Activated T-cell treated with anti-CD3 and anti-CD28 coated beads, Interleukin-2, amount 50 U/mL, for 72 hours (primary cell): ENCODE measurements at places on chromosomes 7 and 10. TPM values are rescaled to one million over a fixed set of nuclear protein-coding genes. Genes with fewer than 3 reads are reported as not detected.

- H3K4me3 ChIP-seq = no peak overlapping the region
- no peaks in the 10 kb centered on the region for H3K36me3 ChIP-seq
- H3K27ac ChIP-seq = no peak overlapping the region
- H3K27me3 ChIP-seq = no peaks in the 10 kb centered on the region
- DNase-seq = no peak
Measured at GRCh38 chr7:113521468-113521867, 397.3 kb downstream of the PPP1R3A start.

STEAP2 gene
- total RNA-seq = not detected

- H3K4me3 ChIP-seq = no peak overlapping the region
- H3K4me1 ChIP-seq = peaks cover 9% of the 10 kb centered on the region
- DNase-seq = no peak
- no peak overlapping the region for H3K27ac ChIP-seq
- no peaks in the 10 kb centered on the region for H3K36me3 ChIP-seq
- peaks cover 11% of the 10 kb centered on the region for H3K27me3 ChIP-seq
Measured at GRCh38 chr7:47501406-47501805, 80.5 kb downstream of the TNS3 start.

- no peak overlapping the region for H3K4me3 ChIP-seq
- H3K27me3 ChIP-seq = peaks cover 17% of the 10 kb centered on the region
- H3K4me1 ChIP-seq = no peaks in the 10 kb centered on the region
- peaks cover 3% of the 10 kb centered on the region for H3K36me3 ChIP-seq
- DNase-seq = no peak
- H3K27ac ChIP-seq = no peak overlapping the region
Measured at GRCh38 chr10:132193907-132194552, 7.3 kb downstream of the DPYSL4 start.

PAPOLB gene
- not detected for total RNA-seq

- H3K36me3 ChIP-seq = no peaks in the 10 kb centered on the region
- DNase-seq = no peak
- no peak overlapping the region for H3K27ac ChIP-seq
- H3K4me1 ChIP-seq = no peaks in the 10 kb centered on the region
Measured at GRCh38 chr10:51257511-51258248, 183.4 kb downstream of the PRKG1 start.

- H3K27me3 ChIP-seq = no peaks in the 10 kb centered on the region
- no peak overlapping the region for H3K4me3 ChIP-seq
- DNase-seq = no peak
- peaks cover 3% of the 10 kb centered on the region for H3K36me3 ChIP-seq
Measured at GRCh38 chr10:71927776-71928592, 36.2 kb upstream of the CHST3 start.

GRCh38 chr10:53122281-53122680 is 349.7 kb upstream of the MBL2 start:
- no peaks in the 10 kb centered on the region for H3K27me3 ChIP-seq
- no peaks in the 10 kb centered on the region for H3K36me3 ChIP-seq
- no peaks in the 10 kb centered on the region for H3K4me1 ChIP-seq
- no peak overlapping the region for H3K27ac ChIP-seq

DNA sequence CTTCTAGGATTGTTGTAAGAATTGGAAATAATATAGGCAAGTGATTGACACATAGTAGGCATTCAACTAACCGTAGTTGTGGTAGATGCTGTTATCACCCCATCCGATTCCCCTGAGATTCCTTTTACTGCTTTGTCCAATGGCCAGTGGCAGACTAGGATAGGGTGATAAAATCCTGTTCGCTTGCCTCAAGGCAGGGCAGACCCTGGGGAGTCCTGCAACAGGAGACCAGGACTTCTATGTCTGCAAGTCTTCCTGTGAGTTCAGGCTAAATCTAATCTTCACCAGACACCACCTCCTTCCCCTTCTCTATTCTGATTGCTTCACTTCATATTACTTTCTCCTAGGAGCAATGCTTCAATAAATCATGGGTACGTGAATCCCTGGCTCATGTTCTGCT is 42.8 kb upstream of the CREB5 start:
- H3K27ac ChIP-seq = no peak overlapping the region
- no peak for DNase-seq
- H3K4me1 ChIP-seq = no peaks in the 10 kb centered on the region
- no peak overlapping the region for H3K4me3 ChIP-seq

DNA sequence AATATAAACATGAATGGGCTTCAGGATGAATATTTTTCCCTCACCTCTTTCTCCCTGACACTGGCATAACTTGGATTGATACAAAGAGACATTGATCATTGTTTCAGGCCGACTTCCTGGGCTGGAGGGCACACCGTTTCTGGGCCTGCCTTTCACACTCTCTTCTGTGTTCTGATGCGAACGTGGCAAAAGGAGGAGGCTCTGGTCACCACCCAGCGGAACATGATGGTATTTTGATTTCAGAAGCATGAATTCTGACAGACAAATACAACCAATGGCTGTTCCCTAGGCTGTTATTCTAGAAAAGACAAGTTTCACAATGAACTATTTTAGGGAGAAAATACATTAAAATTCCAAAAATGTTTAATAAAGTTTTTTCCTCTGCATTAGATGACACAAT is 534.5 kb upstream of the MKI67 start:
- no peak for DNase-seq
- no peak overlapping the region for H3K4me3 ChIP-seq
- no peaks in the 10 kb centered on the region for H3K36me3 ChIP-seq
- H3K4me1 ChIP-seq = no peaks in the 10 kb centered on the region

NACAD gene
- total RNA-seq = 0.36 TPM

DNA sequence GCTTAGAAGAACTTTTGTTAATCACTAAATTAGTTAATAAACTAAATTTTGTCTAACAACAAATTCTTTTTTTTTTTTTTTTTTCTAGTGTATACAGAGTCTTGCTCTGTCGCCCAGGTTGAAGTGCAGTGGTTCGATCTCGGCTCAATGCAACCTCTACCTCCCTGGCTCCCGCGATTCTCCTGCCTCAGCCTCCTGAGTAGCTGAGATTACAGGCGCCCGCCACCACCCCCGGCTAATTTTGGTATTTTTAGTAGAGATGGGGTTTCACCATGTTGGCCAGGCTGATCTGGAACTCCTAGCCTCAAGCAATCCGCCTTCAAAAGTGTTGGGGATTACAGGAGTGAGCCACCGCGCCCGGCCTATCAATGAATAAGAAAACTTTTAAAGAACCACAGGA is 1.1 kb upstream of the IQUB start:
- no peaks in the 10 kb centered on the region for H3K36me3 ChIP-seq
- no peak for DNase-seq
- peaks cover 39% of the 10 kb centered on the region for H3K4me1 ChIP-seq
- H3K27ac ChIP-seq = no peak overlapping the region
- H3K4me3 ChIP-seq = peak overlapping the region; percentile 95
- peaks cover 24% of the 10 kb centered on the region for H3K27me3 ChIP-seq

- peaks cover 84% of the 10 kb centered on the region for H3K27me3 ChIP-seq
- H3K4me1 ChIP-seq = peaks cover 12% of the 10 kb centered on the region
- DNase-seq = peak; percentile 88
- H3K36me3 ChIP-seq = no peaks in the 10 kb centered on the region
- H3K4me3 ChIP-seq = no peak overlapping the region
Measured at GRCh38 chr7:148527717-148528168, 62.8 kb upstream of the C7orf33 start.

DNA sequence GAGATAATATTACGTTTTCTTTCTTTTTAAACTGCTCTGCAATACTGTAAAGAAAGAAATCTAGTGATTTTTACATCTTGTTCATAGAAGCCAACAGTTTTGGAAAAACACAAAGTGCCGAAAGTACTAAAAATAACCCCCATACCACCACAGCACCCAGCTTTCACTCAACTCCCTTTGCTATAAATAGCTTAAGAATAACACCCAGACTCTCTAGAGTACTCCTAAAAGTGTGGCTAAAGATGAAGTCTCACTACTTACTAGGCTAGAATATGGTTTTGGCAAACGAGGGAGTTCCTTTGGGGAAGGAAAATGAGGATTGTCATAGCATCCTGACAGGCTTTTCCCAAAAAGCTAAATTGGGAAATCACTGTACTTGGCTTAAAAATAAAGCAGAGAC is 151.8 kb upstream of the ANK3 start:
- H3K36me3 ChIP-seq = no peaks in the 10 kb centered on the region
- peaks cover 57% of the 10 kb centered on the region for H3K4me1 ChIP-seq
- H3K4me3 ChIP-seq = no peak overlapping the region

- peaks cover 17% of the 10 kb centered on the region for H3K27me3 ChIP-seq
- H3K4me1 ChIP-seq = no peaks in the 10 kb centered on the region
- H3K4me3 ChIP-seq = no peak overlapping the region
- H3K36me3 ChIP-seq = no peaks in the 10 kb centered on the region
Measured at GRCh38 chr7:128904381-128905197, 5.9 kb downstream of the KCP start.

DNA sequence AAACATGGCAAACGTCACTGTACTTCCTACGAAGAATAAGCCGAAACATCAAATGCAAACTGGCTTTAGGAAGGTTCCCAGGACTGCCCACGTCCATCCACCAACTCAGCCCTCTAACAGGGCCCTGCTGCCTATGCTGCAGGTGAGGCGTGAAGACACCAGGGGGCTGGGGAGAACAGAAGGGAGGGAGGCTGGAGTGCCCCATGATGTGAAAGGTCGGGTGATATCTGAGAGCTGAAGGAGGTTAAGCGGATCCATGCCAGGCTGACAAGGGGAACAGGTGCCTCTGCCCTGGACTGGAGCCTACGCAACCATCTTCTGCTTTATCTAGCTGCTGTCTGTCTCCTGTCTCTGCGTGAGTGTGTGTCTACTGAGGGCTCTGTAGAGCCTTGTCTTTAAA is 40.2 kb upstream of the ATP6V0A4 start:
- H3K4me1 ChIP-seq = peaks cover 19% of the 10 kb centered on the region
- H3K27ac ChIP-seq = no peak overlapping the region
- H3K4me3 ChIP-seq = no peak overlapping the region
- H3K27me3 ChIP-seq = peaks cover 14% of the 10 kb centered on the region
- H3K36me3 ChIP-seq = no peaks in the 10 kb centered on the region
- DNase-seq = no peak

DNA sequence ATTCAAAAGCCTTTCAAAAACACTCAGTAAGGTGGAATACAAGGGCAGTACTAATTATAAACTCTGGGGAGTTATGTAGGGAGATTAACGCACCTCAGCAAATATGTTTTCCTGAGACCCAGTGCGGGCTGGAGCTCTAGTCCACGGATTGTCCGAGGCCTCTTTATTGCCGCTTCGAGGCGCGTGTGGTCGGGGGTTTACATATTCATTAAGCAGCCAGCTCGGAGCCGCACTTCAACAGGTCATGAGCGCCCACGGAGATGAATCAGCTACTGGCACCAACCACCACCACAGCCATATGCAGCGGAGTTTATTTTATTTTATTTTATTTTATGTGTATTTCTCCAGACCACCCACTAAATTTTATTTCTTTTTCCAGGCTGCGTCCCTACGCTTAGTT is 195.9 kb upstream of the ADARB2 start:
- H3K36me3 ChIP-seq = no peaks in the 10 kb centered on the region
- no peak overlapping the region for H3K4me3 ChIP-seq
- no peak for DNase-seq
- H3K4me1 ChIP-seq = peaks cover 10% of the 10 kb centered on the region
- no peaks in the 10 kb centered on the region for H3K27me3 ChIP-seq

GRCh38 chr7:18288322-18289037 is 207.1 kb upstream of the HDAC9 start:
- H3K4me1 ChIP-seq = peaks cover 9% of the 10 kb centered on the region
- DNase-seq = no peak
- H3K4me3 ChIP-seq = no peak overlapping the region
- no peak overlapping the region for H3K27ac ChIP-seq
- no peaks in the 10 kb centered on the region for H3K36me3 ChIP-seq

PDAP1 gene
- 95.0 TPM for total RNA-seq

- no peak overlapping the region for H3K4me3 ChIP-seq
- H3K4me1 ChIP-seq = no peaks in the 10 kb centered on the region
- no peak for DNase-seq
- peaks cover 3% of the 10 kb centered on the region for H3K36me3 ChIP-seq
- no peak overlapping the region for H3K27ac ChIP-seq
Measured at GRCh38 chr7:55730197-55730596, 132.4 kb downstream of the SEPTIN14 start.

RNF133 gene
- not detected for total RNA-seq

MAT1A gene
- not detected for total RNA-seq

DNA sequence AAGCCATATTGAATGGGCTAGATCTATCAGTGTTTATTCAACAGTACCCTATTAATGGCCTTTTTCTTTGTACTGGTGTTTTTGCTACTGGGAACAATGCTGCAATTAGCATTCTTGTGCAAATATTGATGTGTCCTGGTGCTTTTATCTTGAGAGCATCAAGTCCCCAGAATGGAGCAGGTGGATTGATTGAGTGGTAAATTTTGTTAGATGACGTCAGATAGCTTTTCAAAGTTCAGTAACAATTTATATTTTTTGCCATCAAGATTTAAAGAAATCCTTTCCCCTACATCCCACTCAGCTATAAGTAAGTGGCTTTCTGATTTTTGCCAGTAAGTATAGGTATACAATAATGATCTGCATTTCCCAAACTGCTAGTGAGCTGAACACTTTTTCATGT is 63.4 kb upstream of the SYPL1 start:
- H3K27ac ChIP-seq = no peak overlapping the region
- no peak for DNase-seq
- peaks cover 17% of the 10 kb centered on the region for H3K4me1 ChIP-seq
- H3K36me3 ChIP-seq = no peaks in the 10 kb centered on the region

- peaks cover 18% of the 10 kb centered on the region for H3K4me1 ChIP-seq
- no peak overlapping the region for H3K27ac ChIP-seq
- H3K36me3 ChIP-seq = peaks cover 2% of the 10 kb centered on the region
- no peak for DNase-seq
Measured at GRCh38 chr10:45374350-45375052, 485 bp downstream of the ALOX5 start.

- H3K27ac ChIP-seq = no peak overlapping the region
- no peak overlapping the region for H3K4me3 ChIP-seq
- peaks cover 13% of the 10 kb centered on the region for H3K27me3 ChIP-seq
- no peaks in the 10 kb centered on the region for H3K4me1 ChIP-seq
Measured at GRCh38 chr10:118958984-118959925, 70.3 kb upstream of the NANOS1 start.

DNA sequence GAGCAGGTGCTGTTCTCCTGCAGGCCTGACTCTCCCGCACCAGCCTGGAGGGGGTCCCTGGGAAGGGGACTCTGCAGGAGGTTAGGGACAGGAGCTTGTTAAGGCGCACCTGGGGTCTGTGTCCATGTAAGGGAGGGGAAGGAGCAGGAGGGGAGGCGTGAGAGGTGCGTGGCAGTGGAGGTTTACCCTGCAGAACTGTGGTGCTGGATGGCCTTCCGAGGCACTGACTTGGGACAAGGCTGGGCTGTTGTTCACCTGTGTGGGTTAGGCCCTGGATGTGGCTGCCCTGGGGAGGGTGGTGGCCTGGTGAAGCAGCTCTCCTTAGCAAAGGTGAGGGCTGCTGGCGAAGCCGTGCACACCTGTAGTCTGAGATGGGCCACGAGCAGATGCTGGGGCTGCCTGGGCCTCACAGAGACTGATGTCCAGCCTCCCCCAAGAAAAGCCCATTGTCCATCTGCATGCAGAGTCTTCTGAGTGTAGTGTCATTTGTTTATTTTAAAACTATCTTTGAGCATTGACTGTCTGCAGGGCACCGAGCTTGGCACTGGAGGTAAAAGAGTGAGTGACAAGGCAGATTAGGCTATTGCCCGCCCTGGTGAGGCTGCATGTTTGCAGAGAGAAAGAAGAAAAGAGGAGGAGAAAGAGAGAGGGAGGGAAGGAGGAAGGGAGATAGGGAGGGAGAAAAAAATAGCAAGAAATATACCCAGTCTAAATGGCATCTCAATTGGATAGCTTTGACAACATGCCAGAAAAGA is 225.3 kb downstream of the GLRX3 start:
- H3K4me3 ChIP-seq = no peak overlapping the region
- H3K4me1 ChIP-seq = no peaks in the 10 kb centered on the region
- no peak overlapping the region for H3K27ac ChIP-seq
- H3K27me3 ChIP-seq = no peaks in the 10 kb centered on the region
- no peaks in the 10 kb centered on the region for H3K36me3 ChIP-seq

- H3K27me3 ChIP-seq = peaks cover 6% of the 10 kb centered on the region
- H3K4me3 ChIP-seq = peak overlapping the region; percentile 90
- H3K4me1 ChIP-seq = peaks cover 86% of the 10 kb centered on the region
- peak overlapping the region; percentile 100 for H3K27ac ChIP-seq
Measured at GRCh38 chr10:8325024-8325980, 270.8 kb downstream of the GATA3 start.

SLC26A5 gene
- total RNA-seq = not detected
